WERI-Rb-1 (cell line): ENCODE measurements at places on chromosomes 6 and 20.

GRCh38 chr6:79422666-79423065, 114.6 kb downstream of the LCA5 start:
- no peak for DNase-seq

GRCh38 chr6:99711302-99711701, 104.7 kb downstream of the PRDM13 start:
- no peak for DNase-seq

GRCh38 chr20:58228484-58229197, at the start of gene ANKRD60:
ANKRD60 (minus strand) TSS chr20:58228653; CDS start chr20:58228653, 0 bp downstream.
- peak; percentile 42 for DNase-seq

DNA sequence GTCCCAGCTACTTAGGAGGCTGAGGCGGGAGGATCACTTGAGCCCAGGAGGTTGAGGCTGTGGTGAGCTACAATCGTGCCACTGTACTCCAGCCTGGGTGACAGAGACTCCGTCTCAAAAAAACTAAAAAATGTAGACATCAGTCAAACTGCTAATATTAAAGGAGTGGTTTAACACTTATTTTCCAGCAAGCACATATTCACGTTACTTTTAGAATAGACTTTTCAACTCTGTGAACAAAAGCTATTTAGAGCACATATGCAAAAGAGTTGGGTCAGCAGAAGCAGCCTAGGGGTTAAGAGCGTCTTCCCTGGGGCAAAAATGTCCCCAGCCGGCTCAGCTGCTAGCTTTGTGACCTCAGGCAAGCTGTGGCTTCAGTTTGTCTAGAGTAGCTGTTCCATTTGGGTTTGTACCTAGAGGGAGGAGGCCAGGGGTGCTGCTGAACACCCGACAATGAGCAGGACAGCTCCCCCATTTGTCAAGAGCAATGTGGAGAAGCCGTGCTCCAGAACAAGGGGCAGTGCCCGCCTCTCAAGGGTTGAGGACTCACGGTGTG, 62.5 kb upstream of the PTGIS start:
- DNase-seq: no peak

DNA sequence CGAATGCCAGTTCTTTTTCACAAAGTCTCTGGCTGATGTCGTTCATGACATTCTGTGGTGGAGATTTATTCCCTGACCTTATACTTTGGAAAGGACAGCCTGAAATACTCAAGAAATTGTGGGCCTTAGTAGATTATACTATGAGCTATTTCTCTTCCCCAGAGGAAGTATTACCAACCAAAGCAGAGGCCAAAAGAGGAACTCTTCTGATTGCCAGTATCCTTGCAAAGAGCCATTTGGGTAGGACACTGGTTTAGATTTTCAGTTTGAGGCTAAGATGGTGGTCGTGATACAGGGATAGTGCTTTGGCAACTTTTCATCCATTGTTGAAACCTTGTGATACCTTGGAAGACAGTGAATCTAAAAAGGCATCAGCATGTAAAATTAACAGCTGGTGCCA, 327.3 kb downstream of the HACE1 start:
- no peak for DNase-seq

DNA sequence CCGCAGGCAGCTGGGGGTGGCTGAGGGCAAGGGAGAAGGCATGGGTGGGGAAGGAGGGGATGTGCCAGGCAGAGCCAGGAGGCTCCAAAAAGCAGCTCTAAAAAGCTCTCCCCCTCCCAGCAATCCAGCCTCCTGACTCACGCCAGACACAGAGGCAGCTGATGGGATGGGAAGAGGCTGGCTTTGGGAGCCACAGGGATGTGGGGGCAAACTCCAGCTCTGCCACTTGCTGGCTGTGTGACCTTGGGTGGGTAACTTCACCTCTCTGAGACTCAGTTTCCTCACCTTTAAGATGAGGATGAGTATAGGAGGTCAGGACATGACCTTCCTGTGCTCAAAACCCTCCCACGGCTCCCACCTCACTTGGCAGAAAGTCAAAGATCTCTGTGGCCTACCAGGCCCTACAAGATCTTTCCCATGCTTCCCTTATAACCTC, 148.9 kb downstream of the CEBPB start:
- no peak for DNase-seq

DNA sequence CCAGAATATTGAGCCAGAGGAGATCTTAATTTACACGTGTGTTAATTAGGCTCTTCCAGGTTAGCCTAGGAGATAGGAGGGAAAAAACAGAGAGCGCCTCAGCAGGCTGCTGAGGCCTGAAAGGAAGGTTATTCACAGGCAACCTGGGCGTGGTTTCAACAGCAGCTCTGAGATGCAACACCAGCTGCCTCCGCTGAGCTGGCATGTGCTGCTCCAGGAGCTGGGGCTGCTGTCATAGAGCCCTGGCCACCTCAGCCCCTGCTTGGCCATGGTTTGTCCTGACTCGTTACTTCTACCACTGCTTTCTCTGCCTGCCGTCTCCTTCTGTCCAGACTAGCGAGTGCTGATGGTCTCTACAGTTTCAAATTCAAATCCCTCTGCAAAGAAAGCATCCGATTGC, 32.4 kb upstream of the RPP40 start:
- peak; percentile 92 for DNase-seq

DNA sequence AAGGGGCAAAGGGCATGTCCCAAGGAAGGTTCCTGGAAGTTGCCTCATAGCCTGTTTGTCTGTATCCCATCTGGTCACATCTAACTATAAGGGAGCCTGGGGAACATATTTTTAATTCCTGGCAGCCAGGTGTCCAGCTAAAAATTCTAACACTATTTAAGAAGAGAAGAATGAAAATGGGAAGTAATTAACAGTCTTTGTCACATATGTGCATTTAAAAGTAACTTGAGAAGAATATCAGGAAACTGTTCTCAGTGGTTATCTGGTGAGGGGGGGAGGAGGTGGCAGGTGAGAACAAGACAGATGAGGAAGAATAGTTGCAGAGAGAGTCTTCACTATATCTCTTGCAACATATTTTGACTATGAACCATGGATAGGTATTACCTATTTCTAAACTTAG, 75.5 kb upstream of the ELOVL5 start:
- DNase-seq: no peak

GRCh38 chr6:114989279-114989964, 646.6 kb upstream of the HS3ST5 start:
- no peak for DNase-seq

DNA sequence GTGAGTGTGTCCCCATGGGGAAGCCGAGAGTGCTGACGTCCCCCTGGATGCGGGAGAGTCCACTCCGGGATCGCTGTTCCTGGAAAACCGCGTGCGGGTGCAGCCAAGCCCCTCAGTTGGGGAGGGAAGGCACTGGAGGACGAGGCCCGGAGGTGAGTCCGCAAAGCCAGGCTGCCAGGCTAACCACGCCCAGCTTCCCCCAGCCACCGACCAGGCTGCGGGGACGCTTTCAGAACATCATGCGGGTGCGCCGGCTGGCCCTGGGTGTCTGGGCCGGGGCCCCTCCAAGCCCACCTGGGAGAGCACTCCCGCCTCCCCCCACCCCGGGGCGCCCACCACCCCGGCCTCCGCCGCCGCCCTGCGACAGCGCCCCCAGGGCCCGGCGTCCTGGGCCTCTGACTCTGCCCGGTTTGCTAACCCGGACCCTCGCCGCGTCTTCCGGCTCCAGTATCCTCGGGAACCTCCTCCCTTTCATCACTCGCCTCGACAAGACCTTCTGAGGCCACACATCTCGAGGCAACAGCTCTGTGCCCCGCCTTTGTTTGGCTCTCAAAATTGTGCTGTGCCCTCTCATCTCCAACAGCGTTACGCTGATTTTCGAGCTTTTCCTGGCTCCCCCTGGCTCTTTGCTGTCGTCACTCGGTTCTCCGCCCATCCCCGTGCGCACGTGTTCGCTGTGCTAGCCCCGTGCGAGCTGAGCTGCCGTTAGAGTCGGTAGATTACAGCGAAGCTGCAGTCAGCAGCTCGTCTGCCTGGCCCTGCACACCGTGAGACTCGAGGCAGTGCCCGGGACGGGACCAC, 47.1 kb upstream of the ENTPD6 start:
- no peak for DNase-seq

DNA sequence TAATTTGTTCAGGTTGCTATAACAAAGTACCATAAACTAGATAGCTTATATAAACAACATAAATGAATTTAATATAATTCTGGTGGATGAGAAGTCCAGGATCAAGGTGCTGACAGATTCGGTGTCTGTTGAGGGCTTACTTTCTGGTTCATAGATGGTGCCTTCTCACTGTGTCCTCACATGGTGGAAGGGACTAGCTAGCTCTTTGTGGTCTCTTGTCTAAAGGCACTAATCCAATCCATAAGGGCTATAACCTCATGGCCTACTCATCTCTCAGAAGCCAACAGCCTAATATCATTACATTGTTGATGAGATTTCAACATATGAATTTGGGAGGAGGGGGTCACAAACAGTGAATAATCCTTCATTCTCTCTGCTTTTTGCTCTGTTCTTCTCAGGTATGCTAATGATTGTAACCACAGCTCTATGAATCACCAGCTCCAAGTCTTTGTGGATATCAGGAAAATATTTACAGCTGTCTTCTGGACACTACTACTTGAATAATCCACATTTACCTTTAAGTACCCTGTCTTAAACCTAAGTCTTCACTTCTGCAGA, 122.3 kb downstream of the NKAIN2 start:
- DNase-seq: no peak

GRCh38 chr6:102015431-102015830, 621.9 kb downstream of the GRIK2 start:
- DNase-seq: no peak

DNA sequence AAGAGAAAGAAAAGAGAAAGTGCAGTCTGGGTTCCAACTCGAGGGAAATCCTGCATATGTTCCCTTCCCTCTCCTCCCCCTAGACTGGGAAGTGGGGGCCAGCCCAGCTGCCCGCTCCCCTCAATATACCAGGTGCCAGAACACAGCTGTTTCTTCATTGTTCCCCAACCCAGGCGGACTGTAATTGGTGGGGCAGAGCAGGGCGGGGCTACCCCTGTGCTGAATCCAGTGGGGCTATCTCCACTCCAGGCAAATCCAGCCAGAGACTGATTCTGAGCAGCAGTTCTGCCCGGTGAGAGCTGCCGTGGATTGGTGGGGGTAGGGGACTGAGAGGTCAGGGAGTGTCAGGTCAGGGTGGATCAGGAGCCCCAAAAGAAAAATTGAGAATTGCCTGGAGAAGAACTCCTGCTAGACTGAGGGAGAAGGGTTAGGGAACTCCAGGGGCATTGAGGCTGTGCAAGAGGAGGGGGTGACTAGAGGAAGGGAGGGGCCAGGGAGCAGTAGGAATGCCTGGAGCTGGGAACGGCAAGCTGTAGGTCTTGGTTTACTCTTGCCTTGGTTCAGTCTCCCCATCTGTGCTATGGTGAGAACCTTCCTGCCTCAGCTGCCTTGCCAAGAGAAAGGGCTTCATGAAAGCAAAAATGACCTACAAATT, at the start of gene MYMX:
Gene MYMX (plus strand): TSS at position 250 of the 655 bp plus-strand sequence. CDS start 546 bp downstream, outside the sequence.
- peak; percentile 57 for DNase-seq

DNA sequence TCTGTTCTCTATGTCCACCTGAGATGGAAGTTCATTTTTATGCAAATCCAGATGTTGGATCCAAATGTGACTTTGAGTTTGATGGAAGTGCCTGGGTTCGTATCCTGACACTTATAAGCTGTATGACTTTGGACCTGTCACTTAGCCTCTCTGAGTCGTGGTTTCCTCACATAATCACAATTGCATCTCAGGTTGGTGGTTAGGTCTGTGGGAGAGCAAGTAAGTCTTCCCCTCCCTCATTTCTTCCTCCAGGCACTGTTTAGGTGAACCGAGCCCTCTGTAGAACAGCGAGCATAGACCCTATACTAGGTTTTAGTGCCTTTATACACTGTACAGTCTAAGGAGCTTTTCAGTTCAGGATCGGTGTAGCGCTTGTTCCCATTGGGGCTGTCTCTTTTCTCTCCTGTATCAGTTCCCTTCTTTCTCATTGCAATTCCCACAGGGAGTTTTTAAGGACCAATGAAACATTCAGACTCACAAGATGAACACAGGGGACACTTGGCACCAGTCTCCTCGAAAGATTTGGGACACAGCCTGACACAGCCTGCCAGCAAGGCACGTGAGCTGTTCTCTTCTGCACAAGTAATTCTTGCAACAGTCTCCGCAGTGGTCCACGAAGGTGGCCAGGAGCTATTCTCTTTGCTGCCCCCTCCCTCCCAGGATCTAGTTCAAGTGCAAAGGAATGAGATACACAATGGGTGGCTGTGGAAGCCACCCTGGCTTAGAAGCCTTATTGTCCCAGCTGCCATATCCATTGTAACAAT, 11.8 kb downstream of the TOX2 start:
- no peak for DNase-seq

DNA sequence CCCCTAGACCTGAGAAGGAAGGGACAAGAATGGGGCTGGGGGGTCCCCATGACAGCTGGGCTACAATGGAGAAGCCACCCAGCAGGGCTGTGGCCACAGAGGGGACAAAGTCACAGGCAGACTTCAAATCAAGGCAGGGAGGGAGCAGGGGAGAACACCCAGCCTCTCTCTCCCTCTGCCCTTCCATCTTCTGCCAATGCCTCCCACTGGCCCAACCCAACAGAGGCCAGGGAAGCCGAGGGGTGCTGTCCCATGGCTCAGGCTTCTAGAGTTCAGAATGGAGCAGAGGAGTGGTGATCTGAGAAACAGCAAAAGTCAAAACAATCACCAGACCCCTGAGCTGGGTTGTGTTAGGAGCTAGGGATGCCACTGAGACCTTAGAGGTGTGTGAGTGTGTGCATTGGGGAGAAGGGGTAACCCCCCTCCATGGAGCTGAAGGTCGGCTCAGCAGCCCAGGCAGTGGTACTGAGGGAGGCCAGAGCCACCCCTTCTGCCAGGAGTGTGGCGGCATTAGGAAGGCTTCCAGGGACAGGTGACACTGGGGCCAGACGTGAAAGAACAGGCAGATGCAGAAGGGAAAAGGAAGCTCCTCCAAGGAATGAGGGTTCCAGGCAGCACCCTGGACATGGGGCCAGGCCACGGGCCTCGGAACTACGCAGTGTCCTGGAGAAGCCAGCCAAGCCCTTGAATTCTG, 12.0 kb downstream of the GLP1R start:
- no peak for DNase-seq

DNA sequence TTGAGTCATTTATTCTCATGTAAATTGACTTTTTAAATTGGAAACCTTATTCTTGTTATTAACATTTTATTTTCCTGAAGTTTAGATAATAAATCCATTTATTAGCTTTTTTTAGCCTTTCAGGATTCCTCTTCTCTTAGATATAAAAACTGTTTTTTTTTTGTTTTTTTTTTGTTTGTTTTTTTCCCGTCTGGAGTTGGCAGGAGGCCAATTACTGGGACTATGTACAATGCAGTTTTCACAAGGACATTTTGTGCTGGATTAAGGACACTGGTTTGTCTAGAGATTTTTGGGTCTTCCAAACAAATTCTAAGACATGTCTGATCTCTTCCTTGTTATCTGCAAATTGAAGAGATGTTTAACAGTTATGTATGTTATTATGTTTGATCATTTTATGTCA, 1.3 kb downstream of the BTNL2 start:
- DNase-seq: no peak

- DNase-seq: no peak
Observed at GRCh38 chr6:143125455-143125854, 64.8 kb downstream of the AIG1 start.

DNA sequence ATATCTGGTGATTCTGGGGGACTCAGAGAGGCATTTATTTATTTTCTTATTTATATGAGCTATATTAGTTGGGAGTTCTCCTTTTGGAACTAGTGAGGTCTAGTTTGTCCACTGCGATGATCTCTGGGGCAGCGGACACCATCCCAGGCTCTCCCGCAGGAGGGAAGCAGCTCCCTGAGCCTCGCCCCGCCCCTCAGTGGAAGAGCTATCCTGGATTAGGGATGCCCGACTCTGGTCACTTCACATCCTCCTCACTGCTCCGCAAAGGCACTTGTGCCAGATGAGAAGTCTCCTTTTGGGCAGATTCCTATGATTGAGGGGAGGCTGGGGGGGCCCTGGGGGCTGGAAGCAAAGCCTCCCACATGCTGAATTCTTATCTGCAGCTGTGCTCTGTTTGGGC, 3.6 kb upstream of the MAS1 start:
- DNase-seq: no peak

GRCh38 chr20:24378661-24379483, 90.6 kb upstream of the SYNDIG1 start:
- peak; percentile 91 for DNase-seq
